COR-L47 (cell line): ENCODE measurements at places on chromosomes 2 and 18.

DNA sequence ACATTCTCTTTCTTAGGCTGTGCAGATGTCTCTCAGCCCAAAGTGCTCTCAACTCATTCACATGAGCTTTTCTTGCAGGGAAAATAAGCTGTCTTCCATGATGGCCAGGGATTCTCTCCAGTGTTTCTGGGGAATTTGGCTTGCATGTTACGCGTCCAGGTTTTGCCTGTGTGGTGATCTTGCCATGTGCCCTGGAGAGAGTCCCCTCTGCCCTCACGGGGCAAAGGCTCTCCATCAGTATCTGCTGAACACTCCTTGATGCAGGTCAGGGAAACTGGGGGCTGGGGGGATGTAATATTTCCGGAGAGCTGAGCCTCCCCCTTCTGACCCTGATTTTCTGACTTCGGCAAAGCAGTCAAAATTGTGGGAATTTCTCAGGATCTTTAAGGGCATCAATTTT, 87.6 kb downstream of the ACKR3 start:
- DNase-seq: no peak

- no peak for DNase-seq
Observed at GRCh38 chr2:217415316-217415715, 555.5 kb upstream of the TNP1 start.

- no peak for DNase-seq
Observed at GRCh38 chr2:38394903-38395341, 17.8 kb upstream of the ATL2 start.

- no peak for DNase-seq
Observed at GRCh38 chr18:59718108-59718463, 20.9 kb upstream of the CCBE1 start.
